NCI-H345 (cell line): ENCODE measurements at places on chromosomes 5 and 9.

DNA sequence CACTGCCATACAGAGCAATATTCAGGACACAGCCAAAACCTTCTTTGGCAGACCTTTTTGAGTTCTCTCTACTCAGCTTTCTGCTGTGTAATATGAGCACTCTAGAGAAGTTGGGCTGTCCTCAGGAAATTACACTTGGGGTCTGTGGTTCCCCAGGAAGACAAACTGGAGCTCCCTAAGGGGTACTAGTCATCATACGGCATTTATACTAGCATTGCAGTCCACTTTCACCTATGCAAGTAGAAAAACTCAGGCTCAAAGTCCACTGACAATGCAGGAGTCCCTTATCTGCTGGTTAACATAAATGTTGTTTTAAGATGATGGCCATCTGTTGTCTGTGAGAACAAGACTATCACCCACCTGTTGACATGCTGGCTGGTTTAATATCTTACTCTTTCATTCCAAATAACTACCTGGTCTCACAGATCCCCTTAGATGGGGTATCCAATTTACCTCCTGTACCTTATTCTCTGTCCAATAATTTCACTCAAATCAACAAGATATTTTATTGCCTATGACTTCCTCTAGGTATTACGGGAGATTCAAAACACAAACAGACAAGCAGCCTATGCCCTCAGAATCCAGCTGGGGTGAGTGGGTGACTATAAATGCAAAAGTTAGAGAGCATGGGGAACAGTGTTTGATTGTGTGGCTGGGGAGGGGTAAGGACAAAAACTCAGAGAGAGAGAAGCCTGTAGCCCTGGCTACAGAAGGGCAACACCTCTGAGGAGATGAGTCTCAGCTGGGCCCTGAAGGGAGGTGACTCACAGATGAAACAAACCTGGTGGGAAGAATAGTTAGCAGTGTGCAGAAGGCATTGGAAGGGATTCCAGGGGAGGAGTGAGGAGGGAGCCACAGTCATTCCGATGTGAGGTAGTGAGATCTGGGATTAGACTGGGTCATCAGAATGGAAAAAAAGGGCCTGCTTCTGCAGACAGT is 10.2 kb downstream of the DOCK8 start:
- DNase-seq: no peak

DNA sequence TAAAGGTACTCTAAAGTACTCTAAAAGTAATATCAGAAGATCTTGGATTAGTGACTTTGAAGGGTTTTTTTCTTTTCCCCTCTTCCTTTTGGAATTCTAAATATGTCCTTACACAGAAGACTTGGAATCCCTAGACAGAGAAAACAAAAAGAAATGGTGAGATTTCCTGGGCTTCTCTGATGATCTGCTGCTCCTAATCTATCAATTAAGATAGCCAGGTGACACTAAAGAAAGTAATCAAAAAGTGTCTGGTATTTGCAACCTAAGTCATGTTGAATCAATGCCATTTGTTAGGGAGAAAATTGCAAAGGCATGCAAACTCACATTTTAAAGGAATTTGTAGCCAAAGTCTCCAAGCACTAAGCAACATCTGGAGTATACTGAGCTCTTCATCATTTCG is 29.5 kb upstream of the MYO10 start:
- no peak for DNase-seq

- peak; percentile 13 for DNase-seq
Observed at GRCh38 chr5:6096101-6096500, 282.2 kb downstream of the MED10 start.

GRCh38 chr5:165538065-165538464 is 2032.6 kb downstream of the MAT2B start:
- DNase-seq: no peak

DNA sequence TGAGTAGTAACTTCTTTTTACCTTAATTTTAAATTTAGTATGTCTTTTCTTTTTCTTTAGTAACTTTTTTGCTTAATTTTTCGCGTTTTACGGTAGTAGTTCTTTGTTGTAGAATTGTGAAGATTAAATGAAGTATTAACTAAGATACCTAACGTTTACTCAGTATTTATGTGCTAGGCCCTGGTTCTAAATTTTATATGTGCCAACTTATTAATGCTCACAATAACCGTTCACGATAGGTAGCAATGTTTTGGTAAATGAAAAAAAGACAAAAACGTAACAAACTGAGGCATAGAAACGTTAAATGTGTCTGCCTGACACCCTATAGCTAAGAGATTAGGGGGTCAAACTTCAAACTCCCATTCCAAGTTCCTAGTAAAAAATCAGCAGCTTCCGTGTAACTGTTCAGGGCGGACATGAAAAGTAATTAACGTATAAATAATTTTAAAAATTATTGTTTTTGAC is 1.2 kb downstream of the MRPS30 start:
- DNase-seq: no peak

DNA sequence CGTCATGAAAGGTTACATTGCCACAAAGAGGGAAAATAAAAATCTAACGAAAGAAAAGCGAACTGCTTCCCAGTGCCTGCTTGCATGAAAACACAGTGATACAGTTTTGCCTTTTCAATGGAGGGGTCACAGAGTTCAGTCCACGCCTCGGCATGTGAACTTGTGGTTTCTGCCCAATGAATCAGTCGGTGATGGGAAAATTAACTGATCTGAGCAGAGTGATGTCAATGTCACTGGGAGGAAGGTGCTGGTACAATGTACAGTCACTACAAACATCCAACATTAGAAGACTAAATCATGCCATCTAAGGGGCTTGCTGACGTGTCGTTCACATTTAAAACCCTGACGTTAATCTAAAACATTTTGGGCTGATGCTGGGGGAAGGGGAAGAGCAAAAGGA is 151.8 kb upstream of the MSX2 start:
- no peak for DNase-seq

GRCh38 chr5:143101121-143101520 is 302.4 kb downstream of the NR3C1 start:
- no peak for DNase-seq

- no peak for DNase-seq
Observed at GRCh38 chr5:76999451-76999850, 30.8 kb upstream of the AGGF1 start.

DNA sequence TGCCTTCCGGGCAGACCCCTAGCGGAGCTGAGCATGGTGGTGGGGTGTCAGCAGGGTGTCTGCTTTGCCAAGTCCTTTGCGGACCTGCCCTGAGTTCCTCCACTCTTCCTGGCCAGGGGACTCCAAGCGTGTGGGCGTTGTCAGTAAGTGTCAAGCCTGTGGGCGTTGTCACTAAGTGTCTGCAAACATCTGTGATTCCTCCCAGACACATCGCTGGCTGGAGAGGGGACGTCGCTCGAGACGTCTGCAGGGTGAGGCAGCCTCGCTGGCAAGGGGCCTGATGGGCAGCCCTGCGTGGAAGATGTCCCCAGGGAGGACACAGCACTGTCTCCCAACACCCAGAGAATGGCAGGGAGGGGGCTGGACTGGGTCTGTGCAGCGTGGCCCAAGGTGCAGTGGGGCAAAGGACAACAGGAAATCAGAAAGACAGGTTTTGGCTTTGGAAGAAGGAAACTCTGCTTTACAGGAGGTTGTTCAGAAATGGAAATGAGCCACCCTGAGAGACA is 28.8 kb downstream of the ADAMTSL2 start:
- DNase-seq: no peak

GRCh38 chr5:54975701-54976100 is 9.7 kb downstream of the ESM1 start:
- DNase-seq: no peak

GRCh38 chr5:126888175-126888574 is 111.2 kb downstream of the LMNB1 start:
- no peak for DNase-seq

DNA sequence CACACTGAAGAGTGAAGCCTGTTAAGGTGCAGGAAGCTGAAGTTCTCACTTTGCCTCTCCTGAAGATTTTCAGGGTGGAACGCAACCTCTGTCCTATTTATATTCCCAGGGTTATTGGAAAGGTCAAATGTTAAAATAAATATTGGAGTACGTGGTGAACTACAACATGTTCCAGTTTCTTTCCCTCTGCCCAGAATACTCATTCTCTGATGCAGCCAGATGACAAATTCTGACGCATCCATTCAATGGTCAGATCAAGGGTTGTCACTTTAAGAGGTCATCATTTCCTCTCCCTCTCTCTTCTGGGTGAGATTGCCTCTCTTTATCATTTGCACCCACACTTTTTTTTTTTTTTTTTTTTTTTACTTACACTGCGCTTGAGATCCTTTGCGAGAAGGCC is 277.1 kb downstream of the BRINP1 start:
- no peak for DNase-seq

DNA sequence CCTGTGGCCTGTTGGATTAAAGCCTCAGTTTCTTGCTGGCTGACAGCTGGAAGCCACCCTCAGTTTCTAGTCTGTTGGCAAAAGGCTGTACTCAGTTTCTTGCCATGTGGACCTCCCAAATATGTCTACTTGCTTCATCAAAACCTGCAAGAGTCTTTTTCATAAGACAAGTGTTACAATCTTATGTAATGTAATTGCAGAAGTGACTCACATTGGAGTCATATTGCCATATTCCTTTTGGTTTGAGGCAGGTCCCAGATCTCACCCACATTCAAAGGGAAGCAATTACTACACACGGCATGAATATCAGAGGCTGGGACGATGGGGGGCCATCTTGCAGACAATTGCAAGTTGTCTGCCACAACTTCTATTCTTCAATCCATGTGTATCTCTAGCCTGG is 286.7 kb upstream of the IL12B start:
- DNase-seq: no peak

GRCh38 chr9:21993893-21994555 is at the start of gene CDKN2A:
TSS of gene CDKN2A (minus strand) at chr9:21994392.
- peak; percentile 75 for DNase-seq

DNA sequence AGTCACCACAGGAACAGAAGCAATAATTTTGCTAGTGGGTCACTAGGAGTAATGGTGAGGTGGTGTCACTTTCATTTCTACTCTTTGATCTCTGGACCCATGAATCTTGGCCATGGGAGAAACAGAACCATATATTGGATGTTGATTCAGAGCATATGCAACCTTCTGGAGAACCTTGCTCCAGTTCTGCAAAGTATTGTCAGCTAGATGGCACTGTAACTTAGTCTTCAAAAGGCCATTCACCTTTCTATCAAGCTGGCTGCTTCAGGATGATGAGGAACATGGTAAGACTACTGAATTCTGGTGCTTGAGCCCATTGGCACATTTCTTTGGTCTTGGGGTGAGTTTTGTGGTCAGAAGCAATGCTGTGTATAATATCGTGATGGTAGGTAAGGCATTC is 129.1 kb upstream of the FBN2 start:
- no peak for DNase-seq

DNA sequence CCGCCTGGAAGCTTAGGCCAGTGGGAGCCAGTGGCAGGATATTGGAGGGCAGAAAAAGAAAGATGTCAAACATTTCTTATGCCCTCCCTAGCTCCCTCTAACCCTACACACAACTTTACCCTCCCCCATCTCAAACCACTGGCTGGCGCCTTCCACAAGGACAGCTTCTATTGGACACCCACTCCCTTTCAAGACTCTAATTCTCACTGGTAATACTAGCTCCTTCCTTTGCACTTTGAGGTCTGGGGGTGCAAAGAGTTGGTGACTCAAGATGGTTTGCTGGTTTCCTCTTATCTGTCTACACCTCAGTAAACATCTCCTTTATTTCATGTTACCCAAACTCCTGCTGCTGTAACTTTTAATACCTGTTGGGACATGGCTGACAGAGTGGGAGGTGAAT is 11.6 kb upstream of the ITGA1 start:
- no peak for DNase-seq

- DNase-seq: peak; percentile 13
Observed at GRCh38 chr9:129617167-129617566, 3.7 kb downstream of the C9orf50 start.

- no peak for DNase-seq
Observed at GRCh38 chr5:94360382-94361130, 257.8 kb downstream of the KIAA0825 start.

DNA sequence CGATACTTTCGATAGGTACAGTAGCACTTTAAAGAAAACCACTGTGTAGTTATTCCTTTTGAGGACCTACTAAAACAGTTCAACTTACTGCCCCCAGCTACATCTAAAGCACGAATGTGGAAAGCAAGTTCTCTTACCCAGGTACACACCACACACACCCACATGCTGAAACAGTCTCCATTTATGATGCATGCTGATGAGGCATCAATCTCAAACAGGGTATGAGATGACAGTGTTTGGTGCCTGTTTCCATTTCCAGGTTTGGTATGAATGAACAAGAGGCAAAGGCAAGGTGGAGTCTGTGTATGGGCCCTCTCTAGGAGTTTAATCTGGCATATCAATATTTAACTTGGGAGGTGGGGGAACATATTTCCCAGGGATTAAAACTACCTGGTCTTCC is 13.9 kb downstream of the HMGXB3 start:
- no peak for DNase-seq

DNA sequence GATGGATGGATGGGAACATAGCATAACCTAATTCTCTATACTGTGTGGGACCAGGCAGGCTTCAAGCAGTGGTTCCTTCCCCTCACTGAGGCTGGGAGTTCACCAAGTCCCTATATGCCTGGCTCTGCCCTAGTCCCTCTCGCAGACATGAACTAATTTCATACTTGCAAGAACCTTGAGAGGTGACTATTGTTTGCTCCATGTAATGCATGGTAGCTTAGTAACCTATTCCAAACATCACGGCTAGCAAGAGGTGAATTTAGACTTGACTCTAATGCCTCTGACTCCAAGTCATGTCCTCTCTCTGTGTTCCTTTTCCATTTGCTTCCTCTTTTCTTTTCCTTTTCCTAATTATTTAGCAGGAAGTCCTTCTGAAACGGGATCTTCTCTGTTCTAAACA is 25.9 kb upstream of the ERMP1 start:
- DNase-seq: no peak

GRCh38 chr9:126527109-126527825 is 86.5 kb upstream of the LMX1B start:
- no peak for DNase-seq

- DNase-seq: no peak
Observed at GRCh38 chr5:158861366-158861765, 238.3 kb downstream of the EBF1 start.

DNA sequence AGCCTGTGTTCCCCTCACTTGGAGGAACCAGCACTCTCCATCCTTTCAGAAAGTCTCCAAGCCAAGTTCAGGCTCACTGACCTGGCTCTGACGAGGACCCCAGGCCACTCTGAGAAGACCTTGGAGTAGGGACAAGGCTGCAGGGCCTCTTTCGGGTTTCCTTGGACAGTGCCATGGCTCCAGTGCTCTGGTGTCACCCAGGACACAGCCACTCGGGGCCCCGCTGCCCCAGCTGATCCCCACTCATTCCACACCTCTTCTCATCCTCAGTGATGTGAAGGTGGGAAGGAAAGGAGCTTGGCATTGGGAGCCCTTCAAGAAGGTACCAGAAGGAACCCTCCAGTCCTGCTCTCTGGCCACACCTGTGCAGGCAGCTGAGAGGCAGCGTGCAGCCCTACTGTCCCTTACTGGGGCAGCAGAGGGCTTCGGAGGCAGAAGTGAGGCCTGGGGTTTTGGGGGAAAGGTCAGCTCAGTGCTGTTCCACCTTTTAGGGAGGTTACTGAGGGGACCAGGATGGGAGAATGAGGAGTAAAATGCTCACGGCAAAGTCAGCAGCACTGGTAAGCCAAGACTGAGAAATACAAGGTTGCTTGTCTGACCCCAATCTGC is 4.7 kb upstream of the NUP214 start:
- DNase-seq: no peak
